ENCODE measurements at places on chromosomes 16 and 17.

DNA sequence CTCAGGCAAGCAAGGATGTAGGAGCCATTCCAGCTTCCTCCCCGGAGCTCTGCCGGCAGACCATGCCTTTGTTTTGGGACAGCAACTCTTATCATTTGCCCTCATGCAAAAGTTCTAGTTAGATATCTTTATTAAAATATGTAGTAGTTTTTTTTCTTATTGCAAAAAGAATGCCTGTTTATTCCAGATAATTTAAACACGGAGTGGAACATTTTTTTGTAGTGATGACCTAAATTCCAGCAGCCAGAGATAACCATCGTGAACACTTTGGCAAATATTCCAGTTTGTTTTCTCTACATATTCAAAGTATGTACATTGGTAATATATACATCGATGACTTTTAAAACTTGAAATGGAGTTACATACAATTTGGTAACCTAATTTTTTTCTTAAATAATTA is 54.8 kb downstream of the CRISPLD2 start:
- DNase-seq, result no peak

DNA sequence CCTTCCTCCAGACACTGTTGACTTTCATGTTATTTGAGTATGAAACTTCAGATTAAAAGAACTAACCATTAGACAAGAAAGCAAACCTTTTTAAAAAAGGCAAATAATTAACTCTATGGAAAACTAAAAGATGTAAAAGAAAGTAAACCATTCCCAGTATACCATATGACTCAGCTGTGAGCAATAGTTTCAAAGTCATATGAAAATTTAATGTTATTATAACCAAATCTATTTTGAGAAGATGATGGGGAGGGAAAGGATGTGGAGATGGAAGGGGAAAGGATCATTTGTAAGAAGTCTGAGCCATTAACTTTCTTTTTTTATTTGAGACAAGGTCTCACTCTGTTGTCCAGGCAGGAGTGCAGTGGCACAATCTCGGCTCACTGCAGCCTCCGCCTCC is 131.8 kb downstream of the IRX5 start:
- DNase-seq, result no peak

DNA sequence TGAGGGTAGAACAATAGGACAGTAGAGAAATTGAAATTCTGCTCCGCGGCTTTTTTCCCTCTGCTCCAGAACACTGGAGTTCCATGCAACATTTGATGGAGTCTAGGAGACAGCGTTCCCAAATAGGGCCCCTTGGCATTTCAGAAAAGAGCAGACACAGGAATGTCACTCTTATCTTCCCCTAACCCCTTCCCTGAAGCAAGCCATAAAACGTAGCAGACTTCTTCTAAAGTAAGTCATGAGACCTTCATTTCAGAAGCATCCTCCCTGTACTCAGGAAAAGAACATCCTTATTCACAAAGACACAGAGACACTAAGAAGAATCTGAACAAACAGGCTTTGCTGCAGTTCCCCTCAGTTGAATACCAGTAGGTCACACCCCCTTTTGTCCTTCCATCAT is 296.1 kb upstream of the SOX9 start:
- DNase-seq, result no peak

DNA sequence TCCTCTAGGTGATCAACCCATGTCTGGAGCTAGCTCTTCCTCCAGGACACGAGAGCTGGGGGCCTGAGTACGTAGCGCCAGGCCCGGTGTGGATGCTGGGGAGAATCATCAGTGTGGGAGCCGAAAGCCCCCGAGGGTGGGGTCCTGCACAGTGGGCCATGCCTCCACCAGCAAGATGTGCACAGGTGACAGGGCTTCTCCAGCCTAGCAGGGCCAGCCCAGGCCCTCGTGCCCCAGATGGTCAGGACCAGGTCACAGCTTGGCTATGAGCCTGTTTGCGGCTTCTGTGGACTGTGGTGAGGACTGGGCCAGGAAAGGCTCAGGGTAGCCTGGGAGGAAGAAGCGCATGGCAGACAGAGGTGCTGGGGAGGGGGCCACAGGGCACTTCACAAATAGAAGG is 7.8 kb downstream of the MPG start:
- DNase-seq, result no peak

DNA sequence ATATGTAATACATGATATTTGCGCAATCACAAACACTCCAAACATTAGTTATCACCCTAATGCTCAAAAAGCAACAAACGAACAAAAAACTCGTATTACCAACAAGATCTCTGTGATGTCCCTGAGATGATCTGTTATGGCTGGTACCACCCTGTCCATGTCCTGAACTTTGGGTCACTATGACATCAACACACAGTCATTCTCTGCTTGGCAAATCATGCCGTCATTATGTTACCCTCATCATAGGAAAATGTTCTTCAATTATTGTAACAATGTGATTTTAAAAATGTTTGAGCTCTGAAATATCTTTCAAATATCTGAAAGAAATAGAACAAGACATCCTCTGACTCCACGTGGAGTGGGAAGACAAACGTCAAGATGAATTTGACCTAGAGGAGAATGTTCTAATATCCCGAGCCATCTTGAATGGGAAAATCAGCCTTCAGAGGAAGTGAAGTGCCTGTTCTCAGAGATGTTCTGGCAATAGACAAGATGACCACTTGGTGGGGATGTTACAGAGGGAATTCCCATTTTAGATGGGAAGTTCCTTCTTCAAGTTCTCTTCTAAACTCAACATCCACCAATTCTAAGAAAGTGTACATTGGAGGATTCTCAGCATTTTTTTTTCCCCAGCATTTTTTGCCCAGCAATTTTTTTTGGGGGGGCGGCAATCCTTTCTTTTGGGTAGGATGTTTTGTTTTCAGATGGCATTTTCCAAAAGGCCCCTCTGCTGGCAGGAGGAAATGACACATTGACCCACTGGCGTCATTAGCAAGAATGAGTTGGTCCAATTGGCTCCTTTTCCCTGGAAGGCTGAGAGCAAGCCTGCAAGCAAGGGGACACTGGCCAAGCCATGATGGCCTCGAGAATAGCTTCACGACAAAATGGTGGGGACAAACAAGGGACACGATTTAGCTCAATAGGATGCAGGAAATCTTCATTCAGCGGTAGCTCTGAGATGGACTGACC is 3.7 kb upstream of the HSD17B2 start:
- DNase-seq, result no peak

GRCh38 chr17:48644910-48645557 is 18.9 kb upstream of the HOXB9 start:
- no peak for DNase-seq

DNA sequence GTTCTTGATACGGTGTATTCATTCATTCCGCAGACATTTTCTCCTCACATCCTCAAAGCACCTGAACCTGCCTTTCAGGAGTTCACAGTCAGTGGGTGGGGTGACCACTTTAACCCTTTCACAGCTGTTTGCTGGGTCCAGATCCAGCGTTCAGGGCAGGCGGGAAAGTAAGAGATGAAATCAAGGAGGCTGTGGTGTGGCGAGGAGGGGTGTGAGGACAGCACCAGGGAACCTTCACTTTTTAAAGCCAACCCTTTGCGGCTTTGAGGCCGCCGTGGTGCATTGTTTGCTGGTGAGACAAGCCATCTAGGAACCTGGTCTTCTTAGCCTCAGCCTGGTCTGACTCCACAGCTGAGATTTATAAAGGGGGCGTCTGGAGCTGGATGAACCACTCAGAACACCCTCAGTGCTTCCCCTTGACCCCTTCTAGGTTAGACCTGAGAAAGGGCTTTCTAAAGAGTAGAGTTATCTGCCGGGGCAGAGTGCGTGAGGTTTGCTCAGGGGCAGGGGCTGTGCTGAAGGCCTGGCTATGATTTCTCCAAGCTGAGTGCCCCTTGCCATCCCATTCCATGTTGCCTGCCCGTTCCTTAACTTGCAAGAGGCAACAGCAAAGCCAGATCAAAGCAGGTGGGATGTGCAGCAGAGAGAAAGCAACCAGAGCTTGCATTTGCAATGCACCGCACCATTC is 933 bp downstream of the CCR7 start:
- no peak for DNase-seq

GRCh38 chr16:70158261-70158939 is 15.2 kb upstream of the CLEC18C start:
- DNase-seq, result no peak

Data from pancreas (tissue), 10 donors.